Transverse colon (tissue), 4 donors: ENCODE measurements at places on chromosomes 2 and 18. TPM values are rescaled to one million over a fixed set of nuclear protein-coding genes. Genes with fewer than 3 reads are reported as not detected.

GRCh38 chr2:104752504-104752903 lies 101.4 kb upstream of the POU3F3 start:
- DNase-seq = no peak

DNA sequence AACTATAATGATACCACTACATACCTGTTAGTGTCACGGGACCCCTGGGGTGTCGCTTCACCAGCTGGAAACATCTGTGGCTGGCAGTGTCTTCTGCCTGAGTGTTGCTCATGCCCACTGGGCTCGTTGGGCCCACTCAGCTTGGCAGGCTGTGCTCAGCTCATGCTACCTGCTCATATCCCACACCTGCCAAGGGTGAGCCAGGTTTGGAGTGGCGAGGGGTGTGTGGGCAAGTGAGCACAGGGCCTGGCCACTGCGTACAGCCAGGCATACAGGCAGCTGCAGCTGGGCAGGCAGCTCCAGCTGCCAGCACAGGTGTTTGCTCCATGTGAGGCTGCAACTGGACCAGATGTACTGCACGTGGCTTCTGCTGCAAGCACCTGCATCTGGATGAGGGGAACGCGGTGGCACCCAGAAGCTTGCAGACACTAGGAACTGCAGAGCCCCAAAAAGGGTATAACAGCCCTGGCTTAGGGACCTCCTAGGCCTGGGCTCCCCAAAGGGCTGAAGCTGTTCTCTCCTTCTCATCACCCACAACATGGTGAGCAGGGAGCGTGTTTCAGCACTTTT lies 70.1 kb downstream of the SUCLG1 start:
- no peak for DNase-seq

DNA sequence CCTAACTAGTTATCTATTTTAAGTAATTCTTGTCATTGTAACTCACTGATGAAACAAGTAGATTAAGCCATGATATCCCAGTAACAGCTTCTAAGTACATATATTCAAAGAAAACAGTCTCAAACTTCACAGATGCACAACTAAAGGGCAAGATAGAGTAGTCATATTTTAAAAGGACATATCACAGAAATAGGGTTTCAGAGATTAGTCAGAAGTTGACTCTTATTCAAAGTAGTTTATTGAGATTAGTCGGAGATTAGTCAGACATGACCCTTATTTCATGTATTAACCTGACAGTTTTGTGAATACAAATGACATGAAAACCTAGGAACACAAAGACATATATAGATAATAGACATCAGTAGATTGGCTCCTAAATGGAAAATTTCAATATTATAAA lies 15.9 kb upstream of the CHAC2 start:
- no peak for DNase-seq

The PIEZO2 gene
- total RNA-seq = 7.5 TPM

The ALK gene
- not detected for total RNA-seq
